Stomach (tissue), 19 donors: ENCODE measurements at places on chromosomes 16 and 17. TPM values are rescaled to one million over a fixed set of nuclear protein-coding genes. Genes with fewer than 3 reads are reported as not detected.
A peak's percentile ranks its signal among the peaks of the same experiment; 100 is the strongest.

The SPATA22 gene
- not detected for total RNA-seq

The RAC3 gene
- total RNA-seq = 1.2 TPM

GRCh38 chr16:30926937-30927788 lies 3.8 kb downstream of the FBXL19 start:
- H3K27ac ChIP-seq = no peak overlapping the region
- peak; percentile 28 for DNase-seq
- H3K4me1 ChIP-seq = peaks cover 41% of the 10 kb centered on the region
- no peak overlapping the region for H3K4me3 ChIP-seq
- no peaks in the 10 kb centered on the region for H3K27me3 ChIP-seq
- H3K36me3 ChIP-seq = peaks cover 62% of the 10 kb centered on the region

GRCh38 chr17:32720671-32721070 lies 156.3 kb downstream of the MYO1D start:
- no peaks in the 10 kb centered on the region for H3K36me3 ChIP-seq
- no peak overlapping the region for H3K27ac ChIP-seq
- no peaks in the 10 kb centered on the region for H3K4me1 ChIP-seq
- DNase-seq = no peak
- no peak overlapping the region for H3K4me3 ChIP-seq

DNA sequence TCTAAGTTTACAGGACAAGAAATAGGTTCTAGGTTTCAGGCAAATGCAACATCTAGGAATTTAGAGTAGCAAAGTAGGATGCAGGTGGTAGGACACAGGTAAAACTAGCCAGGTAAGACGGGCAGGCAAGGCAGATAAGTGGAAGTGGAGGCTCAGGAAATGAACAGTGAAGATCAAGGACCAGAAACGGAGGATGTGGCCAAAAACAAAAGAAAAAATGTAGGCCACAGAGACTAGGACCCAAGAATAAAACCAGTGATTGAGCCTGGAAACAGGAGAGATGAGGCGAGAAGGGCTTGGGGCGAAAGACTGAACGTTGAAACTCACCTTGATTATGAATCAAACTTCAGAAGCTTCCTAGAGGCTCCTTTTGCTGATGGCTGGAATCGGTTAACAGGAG lies 24.0 kb downstream of the CPSF4L start:
- no peak overlapping the region for H3K4me3 ChIP-seq
- H3K27ac ChIP-seq = no peak overlapping the region
- no peak for DNase-seq
- peaks cover 54% of the 10 kb centered on the region for H3K4me1 ChIP-seq
- peaks cover 60% of the 10 kb centered on the region for H3K36me3 ChIP-seq

- DNase-seq = peak; percentile 80
- H3K36me3 ChIP-seq = no peaks in the 10 kb centered on the region
- no peak overlapping the region for H3K27ac ChIP-seq
- H3K27me3 ChIP-seq = no peaks in the 10 kb centered on the region
Observed at GRCh38 chr16:13436641-13437412, 483.1 kb upstream of the ERCC4 start.

DNA sequence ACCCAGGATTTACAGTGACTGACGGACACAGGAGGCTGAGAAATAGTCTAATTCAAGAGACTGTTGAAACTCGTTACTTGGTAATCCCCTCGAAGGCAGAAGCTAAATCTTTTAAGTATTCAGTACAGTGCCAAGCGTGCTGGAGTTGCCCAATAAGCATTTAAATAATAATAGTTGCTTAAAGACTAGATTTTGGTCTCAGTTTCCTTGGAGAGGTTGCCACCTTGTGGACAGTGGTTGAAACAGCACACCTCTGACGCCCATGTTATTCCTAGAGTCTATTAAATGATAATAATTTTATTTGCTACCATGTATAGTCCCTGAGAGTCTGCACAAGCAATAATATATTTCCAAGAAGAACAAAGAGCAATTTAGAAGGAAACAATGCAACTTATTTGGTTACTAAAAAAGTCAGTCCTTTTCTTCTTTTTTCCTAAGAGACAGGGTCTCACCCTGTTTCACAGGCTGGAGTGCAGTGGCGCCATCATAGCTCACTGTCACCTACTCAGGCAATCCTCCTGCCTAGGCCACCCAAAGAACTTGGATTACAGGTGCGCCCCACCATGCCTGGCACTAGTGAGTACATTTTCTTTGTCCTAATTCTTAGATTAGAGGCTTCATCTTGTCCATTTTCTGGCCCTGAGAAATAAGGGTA lies 138.0 kb upstream of the NUDT7 start:
- no peaks in the 10 kb centered on the region for H3K36me3 ChIP-seq
- no peaks in the 10 kb centered on the region for H3K4me1 ChIP-seq
- H3K27ac ChIP-seq = no peak overlapping the region
- H3K27me3 ChIP-seq = peaks cover 55% of the 10 kb centered on the region

DNA sequence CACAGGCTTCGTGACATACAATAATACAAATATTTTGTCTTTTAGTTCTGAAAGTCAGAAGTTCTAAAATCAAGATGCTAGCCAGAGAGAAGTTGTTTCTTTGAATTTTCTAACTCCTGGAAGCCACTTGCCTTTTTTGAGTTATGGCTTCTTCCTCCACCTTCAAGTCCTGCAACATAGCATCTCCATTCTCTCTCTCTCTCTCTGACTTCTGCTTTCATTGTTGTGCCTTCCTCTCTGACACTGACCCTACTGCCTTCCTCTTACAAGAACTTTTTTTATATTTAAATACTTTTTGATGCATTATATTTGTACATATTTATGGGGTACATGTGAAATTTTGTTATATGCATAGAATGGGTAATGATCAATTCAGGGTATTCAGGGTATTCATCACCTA lies 205.9 kb downstream of the MAP2K6 start:
- no peaks in the 10 kb centered on the region for H3K27me3 ChIP-seq
- no peaks in the 10 kb centered on the region for H3K36me3 ChIP-seq
- H3K4me1 ChIP-seq = no peaks in the 10 kb centered on the region
- DNase-seq = no peak
- H3K4me3 ChIP-seq = no peak overlapping the region

GRCh38 chr17:50508573-50509460 lies 578 bp downstream of the MYCBPAP start:
- H3K4me1 ChIP-seq = peaks cover 14% of the 10 kb centered on the region
- H3K27me3 ChIP-seq = no peaks in the 10 kb centered on the region
- peak overlapping the region; percentile 89 for H3K27ac ChIP-seq
- no peaks in the 10 kb centered on the region for H3K36me3 ChIP-seq
- DNase-seq = peak; percentile 42

DNA sequence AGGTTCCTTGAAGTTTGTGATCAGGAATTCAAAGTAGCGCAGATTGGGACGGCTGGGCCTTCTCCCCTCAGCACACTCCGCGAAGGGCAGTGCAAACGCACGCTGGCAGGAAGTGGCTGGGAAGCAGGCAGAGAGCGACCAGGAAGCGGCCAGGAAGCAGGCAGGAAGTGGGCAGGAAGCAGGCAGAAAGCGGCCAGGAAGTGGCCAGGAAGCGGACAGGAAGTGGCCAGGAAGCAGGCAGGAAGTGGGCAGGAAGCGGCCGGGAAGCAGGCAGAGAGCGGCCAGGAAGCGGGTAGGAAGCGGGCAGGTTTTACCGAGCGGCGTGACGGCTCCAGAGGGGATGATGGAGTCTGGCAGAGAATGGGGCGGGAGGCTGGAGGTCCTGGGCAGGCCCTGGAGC lies 3.2 kb downstream of the DPEP1 start:
- no peak for DNase-seq
- H3K27me3 ChIP-seq = peaks cover 86% of the 10 kb centered on the region
- no peaks in the 10 kb centered on the region for H3K36me3 ChIP-seq
- H3K27ac ChIP-seq = no peak overlapping the region

GRCh38 chr17:79826841-79827578 lies 12.2 kb downstream of the CBX4 start:
- H3K36me3 ChIP-seq = no peaks in the 10 kb centered on the region
- no peak overlapping the region for H3K27ac ChIP-seq
- H3K27me3 ChIP-seq = peaks cover 22% of the 10 kb centered on the region
- no peak overlapping the region for H3K4me3 ChIP-seq
- no peak for DNase-seq

DNA sequence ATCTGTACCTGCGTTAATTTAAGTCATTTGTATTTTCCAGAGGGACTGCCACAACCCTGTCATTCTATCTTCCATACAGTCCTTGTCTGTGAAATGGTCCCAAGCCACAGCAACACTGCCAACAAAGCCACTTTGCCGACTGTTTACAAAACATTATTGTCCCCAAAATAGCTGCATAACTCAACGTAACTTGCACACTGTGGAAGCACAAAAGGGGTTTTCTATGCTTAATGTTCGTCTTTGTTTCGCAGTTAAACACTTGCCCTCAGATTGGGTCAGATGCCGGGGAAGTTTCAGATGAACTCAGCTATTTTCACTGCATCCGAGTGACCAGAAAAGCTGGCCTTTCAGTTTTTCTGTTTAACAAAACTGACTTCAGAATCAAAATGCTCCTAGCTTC lies 4.6 kb downstream of the SEC14L5 start:
- no peak overlapping the region for H3K4me3 ChIP-seq
- peaks cover 14% of the 10 kb centered on the region for H3K4me1 ChIP-seq
- no peaks in the 10 kb centered on the region for H3K27me3 ChIP-seq
- no peak overlapping the region for H3K27ac ChIP-seq
- H3K36me3 ChIP-seq = no peaks in the 10 kb centered on the region

DNA sequence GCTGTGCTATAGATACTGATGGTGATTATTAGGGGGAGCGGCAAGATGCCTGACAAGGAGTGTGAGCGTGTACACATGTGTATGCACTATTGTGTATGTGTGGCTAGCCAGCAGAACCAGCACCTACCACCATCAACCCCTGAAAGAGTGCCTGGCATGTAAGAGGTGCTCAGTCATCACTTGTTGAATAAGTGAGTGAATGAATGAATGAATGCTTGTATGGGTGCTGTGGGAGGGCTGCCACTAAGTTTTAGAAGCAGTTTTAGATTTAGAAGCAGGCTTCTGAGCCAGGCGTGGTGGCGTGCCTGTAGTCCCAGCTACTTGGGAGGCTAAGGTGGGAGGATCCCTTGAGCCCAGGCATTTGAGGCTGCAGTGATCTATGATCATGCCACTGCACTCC lies 37.0 kb downstream of the RAB11FIP4 start:
- no peak overlapping the region for H3K27ac ChIP-seq
- no peaks in the 10 kb centered on the region for H3K27me3 ChIP-seq
- H3K4me1 ChIP-seq = peaks cover 7% of the 10 kb centered on the region

DNA sequence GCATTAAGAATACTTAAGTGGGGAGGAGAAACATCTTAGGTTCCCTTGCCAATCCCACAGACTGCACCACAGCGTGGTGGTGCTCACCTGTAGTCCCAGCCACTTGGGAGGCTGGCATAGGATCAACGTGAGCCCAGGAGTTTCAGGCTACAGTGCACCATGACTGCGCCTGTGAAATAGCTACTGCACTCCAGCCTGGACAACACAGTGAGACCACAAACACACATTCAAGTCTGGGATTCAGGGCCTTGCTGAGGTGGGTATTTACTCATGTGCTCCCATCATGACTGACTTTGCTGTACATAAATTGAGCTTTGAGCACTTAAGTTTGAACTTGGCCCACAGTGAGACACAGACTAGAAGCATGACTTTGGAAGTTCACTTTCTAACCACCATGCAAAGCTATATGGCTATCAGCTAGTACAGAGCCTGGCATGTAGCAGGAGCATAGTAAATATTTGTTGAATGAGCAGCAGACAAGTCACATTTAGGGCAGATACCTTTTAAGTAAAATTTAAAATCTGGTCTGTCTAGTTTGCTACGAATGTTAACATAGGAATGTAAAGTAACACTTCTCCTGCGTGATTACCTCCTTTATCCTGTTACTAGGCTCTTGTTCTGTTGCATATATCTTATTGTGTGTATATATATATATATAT lies 33.5 kb downstream of the CEP95 start:
- H3K4me3 ChIP-seq = no peak overlapping the region
- peaks cover 88% of the 10 kb centered on the region for H3K36me3 ChIP-seq
- no peak overlapping the region for H3K27ac ChIP-seq
- H3K4me1 ChIP-seq = no peaks in the 10 kb centered on the region
- H3K27me3 ChIP-seq = no peaks in the 10 kb centered on the region

DNA sequence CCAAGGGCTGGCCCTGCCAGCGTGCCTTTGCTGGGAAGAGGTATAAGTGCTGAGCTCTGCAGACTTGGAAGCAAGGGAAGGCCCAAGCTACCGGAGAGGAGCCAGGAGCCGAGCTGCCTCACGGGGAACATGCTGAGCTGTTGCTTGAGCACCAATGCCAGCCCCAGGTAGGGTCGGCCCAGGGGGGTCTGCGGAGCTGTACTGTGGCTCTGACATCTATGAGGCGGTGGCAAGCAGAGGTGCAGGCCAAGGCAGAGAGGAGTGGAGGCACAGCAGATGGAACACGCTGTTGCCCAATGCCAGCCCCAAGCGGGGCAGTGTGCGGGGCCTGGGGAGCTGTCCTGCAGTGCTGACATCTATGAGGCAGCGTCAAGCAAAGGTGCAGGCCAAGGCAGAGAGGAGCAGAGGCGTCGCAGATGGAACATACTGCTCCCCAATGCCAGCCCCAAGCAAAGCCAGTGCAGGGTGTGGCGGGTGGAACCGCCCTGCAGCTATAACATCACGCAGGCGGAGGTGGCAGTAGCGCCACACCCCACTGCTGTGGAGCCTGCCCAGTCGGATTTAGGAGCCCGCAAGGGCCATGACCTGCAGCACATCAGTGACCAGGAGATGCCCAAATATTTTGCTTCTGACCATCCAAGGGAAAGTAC lies 10.0 kb downstream of the GGA2 start:
- H3K4me3 ChIP-seq = no peak overlapping the region
- H3K36me3 ChIP-seq = peaks cover 12% of the 10 kb centered on the region
- no peaks in the 10 kb centered on the region for H3K27me3 ChIP-seq
- peaks cover 68% of the 10 kb centered on the region for H3K4me1 ChIP-seq

- H3K4me1 ChIP-seq = peaks cover 13% of the 10 kb centered on the region
- DNase-seq = peak; percentile 90
- H3K27me3 ChIP-seq = peaks cover 33% of the 10 kb centered on the region
- no peaks in the 10 kb centered on the region for H3K36me3 ChIP-seq
- H3K4me3 ChIP-seq = peak within 1 kb of the TSS; percentile 79
Observed at GRCh38 chr17:42050393-42051012, at the start of gene C17orf113. Gene C17orf113, minus strand, starts transcription at chr17:42050601. Its CDS starts 7,225 bp downstream, at chr17:42043376.

GRCh38 chr16:7703672-7704071 lies 371.0 kb downstream of the RBFOX1 start:
- H3K27ac ChIP-seq = no peak overlapping the region
- no peak overlapping the region for H3K4me3 ChIP-seq
- DNase-seq = no peak
- H3K27me3 ChIP-seq = no peaks in the 10 kb centered on the region
- no peaks in the 10 kb centered on the region for H3K36me3 ChIP-seq
- no peaks in the 10 kb centered on the region for H3K4me1 ChIP-seq

GRCh38 chr17:56987283-56987834 lies 9.4 kb downstream of the SCPEP1 start:
- H3K27ac ChIP-seq = no peak overlapping the region
- no peaks in the 10 kb centered on the region for H3K4me1 ChIP-seq
- peaks cover 15% of the 10 kb centered on the region for H3K36me3 ChIP-seq
- no peaks in the 10 kb centered on the region for H3K27me3 ChIP-seq
- DNase-seq = no peak
- no peak overlapping the region for H3K4me3 ChIP-seq

GRCh38 chr17:58516644-58517377 lies 2.4 kb upstream of the MTMR4 start:
- no peaks in the 10 kb centered on the region for H3K27me3 ChIP-seq
- DNase-seq = no peak
- peaks cover 1% of the 10 kb centered on the region for H3K36me3 ChIP-seq
- H3K27ac ChIP-seq = peak overlapping the region; percentile 98
- peaks cover 46% of the 10 kb centered on the region for H3K4me1 ChIP-seq
